Suprapubic skin (tissue), 4 donors: ENCODE measurements at places on chromosomes 7 and 10. TPM values are rescaled to one million over a fixed set of nuclear protein-coding genes. Genes with fewer than 3 reads are reported as not detected.

- H3K4me3 ChIP-seq = no peak overlapping the region
- no peaks in the 10 kb centered on the region for H3K4me1 ChIP-seq
- DNase-seq = no peak
- H3K27ac ChIP-seq = no peak overlapping the region
- H3K36me3 ChIP-seq = no peaks in the 10 kb centered on the region
Measured at GRCh38 chr7:142612237-142612881, 136.9 kb upstream of the PRSS1 start.

- peaks cover 91% of the 10 kb centered on the region for H3K36me3 ChIP-seq
- H3K27me3 ChIP-seq = no peaks in the 10 kb centered on the region
- no peak for DNase-seq
- H3K4me1 ChIP-seq = no peaks in the 10 kb centered on the region
- H3K4me3 ChIP-seq = no peak overlapping the region
- no peak overlapping the region for H3K27ac ChIP-seq
Measured at GRCh38 chr10:59807629-59808620, 54.7 kb upstream of the MRLN start.

LIPK gene
- total RNA-seq = 20.7 TPM

ARHGEF35 gene
- 16.5 TPM for total RNA-seq

CRCP gene
- 48.0 TPM for total RNA-seq

HOXA13 gene
- 0.17 TPM for total RNA-seq

NPC1L1 gene
- not detected for total RNA-seq
